ENCODE measurements at places on chromosomes 5 and 9.

GRCh38 chr9:78006734-78007133, 24.9 kb downstream of the GNAQ start:
- no peak for DNase-seq

- DNase-seq: no peak
Measured at GRCh38 chr5:80707645-80708044, 52.9 kb upstream of the DHFR start.

- DNase-seq: no peak
Measured at GRCh38 chr9:11312966-11313365, 700.2 kb upstream of the PTPRD start.

- DNase-seq: no peak
Measured at GRCh38 chr9:75064307-75065025, 23.5 kb downstream of the NMRK1 start.

- DNase-seq: no peak
Measured at GRCh38 chr9:20811872-20812271, 127.8 kb downstream of the FOCAD start.

GRCh38 chr5:56622141-56622540, 193.2 kb upstream of the MAP3K1 start:
- DNase-seq: no peak

- peak; percentile 82 for DNase-seq
Measured at GRCh38 chr9:113376634-113377567, at the start of gene HDHD3. Gene HDHD3, minus strand, starts transcription at chr9:113376986. Its CDS starts 2,632 bp downstream, at chr9:113374354.

DNA sequence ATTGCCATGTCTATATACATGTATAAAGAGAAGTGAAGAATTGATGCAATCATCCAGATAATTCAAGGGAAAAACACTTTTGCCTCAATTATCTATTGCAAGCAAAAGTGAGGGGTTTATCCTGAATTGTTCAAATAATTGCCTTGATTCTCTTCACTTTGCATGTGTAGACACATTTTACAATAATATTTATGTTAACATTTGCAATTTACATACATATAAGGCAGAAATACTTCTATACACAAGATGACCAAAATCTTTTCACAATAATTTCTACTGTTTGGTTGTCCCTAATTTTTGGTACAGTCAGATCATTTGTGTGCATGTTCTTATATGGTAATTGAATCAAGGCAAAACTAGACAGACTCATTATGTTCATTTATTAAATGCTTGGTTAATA, 285.3 kb upstream of the TMEM161B start:
- DNase-seq: no peak

- DNase-seq: no peak
Measured at GRCh38 chr9:25481372-25481771, 196.9 kb downstream of the TUSC1 start.

DNA sequence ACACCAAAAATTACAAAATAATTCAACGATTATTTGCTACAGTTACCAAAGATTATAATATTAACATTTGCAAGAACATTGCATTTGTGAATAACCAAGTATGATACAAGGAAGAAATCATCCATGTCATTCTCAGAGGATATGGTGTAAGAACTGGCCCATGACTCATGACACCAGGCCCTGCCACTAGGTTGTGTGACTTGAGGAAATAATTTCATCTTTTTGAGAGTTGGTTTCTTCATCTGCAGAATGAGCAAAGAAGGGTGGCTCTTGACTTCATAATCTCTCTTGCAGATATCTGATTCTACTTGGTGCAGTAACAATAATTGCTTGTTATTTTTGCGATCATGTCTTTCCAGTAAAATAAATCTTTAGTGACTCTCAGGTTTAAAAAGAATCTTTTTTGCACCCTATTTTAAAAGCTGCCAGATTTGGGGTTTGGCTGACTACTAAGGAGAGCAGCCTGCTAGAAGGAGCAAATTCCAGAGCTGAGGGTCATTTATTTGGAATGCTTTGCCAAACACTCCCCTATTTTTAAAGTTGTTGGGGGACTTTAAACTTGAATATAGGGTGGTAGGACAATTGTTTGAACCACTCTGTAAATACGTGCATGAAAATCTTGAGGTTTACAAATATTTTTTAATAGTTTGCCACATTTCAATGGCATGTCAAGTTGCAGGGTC, 23.5 kb downstream of the ITGA1 start:
- DNase-seq: no peak

DNA sequence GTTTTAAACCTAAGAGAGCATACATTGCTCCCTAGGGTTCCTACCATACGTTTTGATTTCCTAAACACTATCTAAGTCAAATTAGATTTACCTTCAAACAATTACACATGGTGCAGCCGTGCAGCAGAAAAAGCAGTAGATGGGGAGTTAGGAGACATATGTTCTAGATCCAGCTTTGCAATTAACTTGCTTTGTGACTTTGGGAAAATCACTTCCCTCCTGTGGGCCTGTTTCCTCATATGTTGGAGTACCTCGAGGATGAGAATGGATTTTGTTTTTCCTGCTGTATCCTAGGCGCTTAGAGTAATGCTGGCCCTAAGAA, 711 bp downstream of the MRPL50 start:
- DNase-seq: no peak

- DNase-seq: no peak
Measured at GRCh38 chr9:13064676-13065075, 214.8 kb downstream of the MPDZ start.

- no peak for DNase-seq
Measured at GRCh38 chr9:105984714-105985113, 290.4 kb downstream of the TMEM38B start.

GRCh38 chr9:115162946-115163345, 45.0 kb upstream of the TNC start:
- DNase-seq: no peak

DNA sequence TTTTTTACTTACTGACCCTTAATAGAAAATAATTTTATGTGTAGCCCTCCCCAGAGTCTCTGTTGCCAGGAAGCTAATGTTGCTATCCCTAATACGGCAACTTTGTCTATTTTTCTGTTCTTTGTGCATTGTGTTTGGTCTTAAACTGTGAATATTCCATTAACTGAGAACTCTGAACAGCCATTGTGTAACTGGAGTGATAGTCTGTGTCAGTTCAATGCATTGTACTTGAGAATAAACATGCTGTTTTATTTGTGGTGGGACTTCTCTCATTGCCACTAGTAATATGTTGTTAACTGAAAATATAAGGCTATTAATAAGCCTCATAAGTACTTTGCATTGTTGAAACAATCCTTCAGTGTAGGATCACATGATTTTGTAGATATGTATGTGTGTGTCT, 278.3 kb upstream of the DMRT1 start:
- DNase-seq: no peak

DNA sequence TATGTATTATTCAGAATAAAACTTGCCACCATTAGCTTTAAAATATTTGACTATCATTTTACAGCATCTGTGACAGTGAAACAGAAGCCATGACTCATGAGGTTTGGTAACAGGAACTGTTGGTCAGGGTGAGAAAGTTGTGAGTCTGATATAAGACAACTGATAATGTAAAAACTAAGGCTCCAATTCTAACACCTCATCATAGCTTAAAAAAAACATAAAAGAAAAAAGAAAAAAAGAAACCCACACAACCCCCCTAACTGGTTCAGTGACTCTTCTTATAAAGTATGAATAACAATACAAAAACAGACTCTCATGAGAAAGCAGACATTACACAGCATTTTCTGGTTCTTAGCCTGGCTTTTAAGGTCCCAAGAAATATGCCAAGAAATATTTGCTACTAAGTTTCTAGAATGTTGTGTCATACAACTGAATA, 85.8 kb downstream of the MRPS27 start:
- no peak for DNase-seq

DNA sequence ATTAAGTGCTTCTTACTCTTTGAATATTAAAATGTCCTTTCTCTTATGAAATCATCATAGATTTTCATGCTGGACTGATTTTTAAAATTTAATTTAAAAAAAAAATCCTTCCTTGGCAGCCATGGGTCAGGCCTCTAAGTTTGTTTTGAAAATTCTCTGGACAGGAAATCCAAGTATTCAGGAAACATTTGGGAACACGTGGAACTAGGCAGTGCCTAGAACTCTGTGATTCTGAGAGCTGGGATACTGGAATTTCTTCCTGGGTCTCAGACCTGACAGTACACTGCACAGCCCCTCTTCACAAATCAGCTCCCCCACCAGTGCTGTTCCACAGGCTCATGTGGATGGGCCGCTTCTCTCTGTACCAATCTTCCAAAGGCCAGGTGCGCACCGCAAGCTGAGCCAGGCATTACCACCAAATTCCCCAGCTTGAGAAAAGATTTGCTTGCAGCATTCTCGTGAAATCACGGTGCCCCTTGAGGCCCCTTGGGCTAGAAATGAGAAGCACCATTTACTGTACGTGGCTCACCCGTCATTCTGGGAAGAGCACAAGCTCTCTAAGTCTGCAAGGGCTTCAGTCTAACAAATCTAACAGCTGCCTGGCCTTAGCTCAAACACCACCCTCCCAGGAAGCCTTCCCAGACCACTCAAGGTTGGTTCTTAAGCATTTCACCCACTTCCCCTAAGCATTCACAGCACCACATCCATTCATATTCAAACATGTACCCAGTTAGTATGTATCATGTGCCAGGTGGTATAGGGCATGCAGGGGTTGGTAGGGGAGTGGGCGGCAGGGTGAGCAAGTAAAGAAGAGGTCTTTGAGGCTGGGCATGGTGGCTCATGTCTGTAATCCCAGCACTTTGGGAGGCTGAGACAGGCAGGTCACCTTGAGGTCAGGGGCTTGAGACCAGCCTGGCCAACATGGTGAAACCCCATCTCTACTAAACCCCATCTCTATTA, 26.5 kb downstream of the B4GALT1 start:
- DNase-seq: no peak

DNA sequence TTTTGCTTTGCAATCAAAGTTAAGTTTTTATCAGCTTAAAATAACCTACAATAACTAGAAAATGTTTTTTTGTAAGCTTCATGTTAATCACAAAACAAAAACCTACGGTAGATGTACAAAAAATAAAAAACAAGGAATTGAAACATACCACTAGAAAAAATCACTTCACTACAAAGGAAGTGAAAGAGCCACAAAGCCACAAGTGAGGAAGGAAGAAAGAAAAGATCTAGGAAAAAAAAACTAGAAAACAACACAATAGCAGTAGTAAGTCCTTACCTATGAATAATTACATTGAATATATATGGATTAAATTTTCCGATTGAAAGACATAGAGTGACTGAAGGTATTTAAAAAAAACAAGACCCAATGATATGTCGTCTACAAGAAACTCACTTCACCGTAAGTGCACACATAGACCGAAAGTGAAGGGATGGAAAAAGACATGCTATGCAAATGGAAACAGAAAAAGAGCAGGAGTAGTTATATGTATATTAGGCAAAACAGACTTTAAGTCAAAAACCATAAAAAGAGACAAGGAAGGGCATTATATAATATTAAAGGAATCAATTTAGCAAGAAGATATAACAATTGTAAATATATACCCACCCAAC, 13.4 kb upstream of the ZDHHC21 start:
- no peak for DNase-seq

- DNase-seq: no peak
Measured at GRCh38 chr9:103574056-103574455, 520.1 kb upstream of the SMC2 start.

DNA sequence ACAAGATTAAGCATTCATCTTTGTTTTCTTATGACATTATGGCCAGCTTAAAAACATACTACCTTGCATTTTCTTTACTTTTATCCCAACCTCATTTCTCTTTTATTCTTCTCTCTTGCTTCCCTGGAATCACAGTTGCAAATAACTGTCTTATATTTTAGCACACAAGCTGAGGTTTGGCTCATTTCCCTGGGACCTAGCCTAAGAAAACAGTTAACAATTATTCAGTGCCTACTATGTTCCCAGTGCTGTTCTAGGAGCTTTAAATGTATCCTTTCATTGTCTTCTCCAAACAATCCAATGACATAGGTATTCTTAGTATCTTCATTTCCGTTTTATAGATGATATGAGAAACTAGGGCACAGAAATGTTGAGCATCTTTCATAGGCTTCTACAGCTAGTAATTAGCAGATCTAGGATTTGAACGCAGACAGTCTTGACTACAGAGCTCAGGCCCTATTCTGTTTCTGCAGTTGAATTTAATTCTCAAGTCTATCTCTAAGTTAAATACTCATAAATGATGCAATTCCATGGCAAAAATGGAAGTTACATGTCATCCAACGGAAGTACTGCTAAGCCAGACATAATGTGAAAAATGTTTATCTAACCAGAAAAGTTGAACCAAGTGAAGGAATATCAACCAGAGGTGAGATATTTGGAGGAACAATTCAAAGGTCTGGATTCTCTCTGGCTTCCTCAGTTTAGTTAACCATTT, 52.3 kb upstream of the MTAP start:
- DNase-seq: no peak

GRCh38 chr5:39711821-39712220, 287.0 kb upstream of the DAB2 start:
- no peak for DNase-seq
